ENCODE measurements at places on chromosomes 11 and 22. TPM values are rescaled to one million over a fixed set of nuclear protein-coding genes. Genes with fewer than 3 reads are reported as not detected.
A peak's percentile ranks its signal among the peaks of the same experiment; 100 is the strongest.

The GRK3 gene
- 26.3 TPM for total RNA-seq

The PLA2G6 gene
- total RNA-seq, result 39.0 TPM

The PIH1D2 gene
- 4.0 TPM for total RNA-seq

The SAAL1 gene
- total RNA-seq, result 9.5 TPM

The MS4A2 gene
- 3.3 TPM for total RNA-seq

The MAJIN gene
- total RNA-seq, result not detected

The GDPD5 gene
- total RNA-seq, result 10.5 TPM

The ACRV1 gene
- total RNA-seq, result not detected

The MPEG1 gene
- total RNA-seq, result 68.7 TPM

The TSSK2 gene
- not detected for total RNA-seq

The C11orf21 gene
- 2.7 TPM for total RNA-seq

The MIEF1 gene
- 27.2 TPM for total RNA-seq

The OR52N2 gene
- not detected for total RNA-seq

GRCh38 chr22:37749226-37749625 lies 52.4 kb downstream of the TRIOBP start:
- H3K27ac ChIP-seq, result peak overlapping the region; percentile 92
- peaks cover 15% of the 10 kb centered on the region for H3K36me3 ChIP-seq
- peaks cover 84% of the 10 kb centered on the region for H3K4me1 ChIP-seq
- H3K4me3 ChIP-seq, result no peak overlapping the region

DNA sequence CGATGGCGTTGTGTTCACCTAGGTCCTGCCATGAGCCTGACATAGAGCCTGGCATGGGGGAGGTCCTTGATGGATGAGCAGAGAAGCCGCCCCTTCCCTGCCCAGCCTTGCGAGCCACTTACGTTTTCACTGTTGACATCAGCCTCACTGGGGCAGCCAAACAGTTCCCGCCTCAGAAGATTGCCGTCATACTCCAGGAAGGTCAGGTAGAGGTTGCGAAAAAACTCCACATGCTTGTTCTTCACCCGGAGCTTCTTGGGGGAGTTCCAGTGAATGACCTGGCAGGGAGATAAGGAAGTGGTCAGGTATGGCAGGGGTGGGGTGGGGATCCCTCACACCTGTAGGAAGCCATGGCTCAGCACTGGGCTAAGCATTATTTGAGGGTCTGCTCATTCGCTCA lies 279.3 kb upstream of the SYN3 start:
- H3K27ac ChIP-seq, result no peak overlapping the region
- no peaks in the 10 kb centered on the region for H3K27me3 ChIP-seq
- no peaks in the 10 kb centered on the region for H3K36me3 ChIP-seq
- DNase-seq, result no peak
- no peaks in the 10 kb centered on the region for H3K4me1 ChIP-seq

- DNase-seq, result no peak
- peaks cover 10% of the 10 kb centered on the region for H3K4me1 ChIP-seq
- no peaks in the 10 kb centered on the region for H3K27me3 ChIP-seq
- no peaks in the 10 kb centered on the region for H3K36me3 ChIP-seq
- no peak overlapping the region for H3K27ac ChIP-seq
- no peak overlapping the region for H3K4me3 ChIP-seq
Measured at GRCh38 chr11:85974122-85974521, 94.8 kb downstream of the PICALM start.

DNA sequence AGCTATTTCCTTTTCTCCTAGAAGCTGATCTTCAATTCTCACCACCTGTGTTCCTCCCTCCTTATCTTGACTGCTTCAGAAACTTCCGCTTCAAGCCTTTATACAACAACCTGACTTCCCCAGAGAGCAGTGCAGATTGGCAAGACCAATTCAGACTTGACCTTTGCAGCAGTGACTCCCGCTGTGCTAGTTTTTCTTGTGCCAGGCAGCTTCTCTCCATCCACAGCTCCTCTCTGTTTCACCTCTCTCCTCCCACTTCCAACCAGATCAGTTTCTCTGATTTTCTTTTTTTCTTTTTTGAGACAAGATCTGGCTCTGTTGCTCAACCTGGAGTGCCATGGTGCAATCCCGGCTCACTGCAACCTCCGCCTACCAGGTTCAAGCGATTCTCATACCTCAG lies 74.3 kb downstream of the GRAMD1B start:
- H3K4me3 ChIP-seq, result no peak overlapping the region
- H3K4me1 ChIP-seq, result no peaks in the 10 kb centered on the region
- no peaks in the 10 kb centered on the region for H3K27me3 ChIP-seq
- no peak overlapping the region for H3K27ac ChIP-seq

DNA sequence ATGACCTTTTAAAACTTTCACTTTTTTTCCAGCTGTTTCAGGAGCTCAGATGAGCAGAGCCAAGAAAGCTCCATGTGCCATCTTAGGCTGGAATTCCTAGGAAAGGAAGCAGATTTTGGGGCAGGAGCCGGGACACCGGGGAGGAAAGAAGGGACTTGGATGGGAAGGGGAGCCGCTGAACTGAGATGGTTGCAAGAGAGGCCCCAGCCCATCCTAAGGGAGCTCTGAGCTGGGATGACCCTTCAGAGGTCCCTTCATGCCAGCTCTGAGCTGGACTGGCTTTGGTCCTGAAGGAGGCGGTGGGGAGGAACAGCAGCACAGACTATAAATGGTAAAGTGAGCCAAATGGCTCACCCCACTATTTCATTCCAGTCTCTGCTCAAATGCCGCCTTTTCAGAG lies 55.2 kb upstream of the SLC22A12 start:
- no peak overlapping the region for H3K4me3 ChIP-seq
- no peaks in the 10 kb centered on the region for H3K27me3 ChIP-seq
- no peaks in the 10 kb centered on the region for H3K36me3 ChIP-seq
- peak; percentile 8 for DNase-seq

- peaks cover 66% of the 10 kb centered on the region for H3K27me3 ChIP-seq
- H3K4me3 ChIP-seq, result no peak overlapping the region
- no peak for DNase-seq
- H3K36me3 ChIP-seq, result no peaks in the 10 kb centered on the region
- no peak overlapping the region for H3K27ac ChIP-seq
- H3K4me1 ChIP-seq, result no peaks in the 10 kb centered on the region
Measured at GRCh38 chr11:72600557-72600956, 73.7 kb downstream of the PDE2A start.

DNA sequence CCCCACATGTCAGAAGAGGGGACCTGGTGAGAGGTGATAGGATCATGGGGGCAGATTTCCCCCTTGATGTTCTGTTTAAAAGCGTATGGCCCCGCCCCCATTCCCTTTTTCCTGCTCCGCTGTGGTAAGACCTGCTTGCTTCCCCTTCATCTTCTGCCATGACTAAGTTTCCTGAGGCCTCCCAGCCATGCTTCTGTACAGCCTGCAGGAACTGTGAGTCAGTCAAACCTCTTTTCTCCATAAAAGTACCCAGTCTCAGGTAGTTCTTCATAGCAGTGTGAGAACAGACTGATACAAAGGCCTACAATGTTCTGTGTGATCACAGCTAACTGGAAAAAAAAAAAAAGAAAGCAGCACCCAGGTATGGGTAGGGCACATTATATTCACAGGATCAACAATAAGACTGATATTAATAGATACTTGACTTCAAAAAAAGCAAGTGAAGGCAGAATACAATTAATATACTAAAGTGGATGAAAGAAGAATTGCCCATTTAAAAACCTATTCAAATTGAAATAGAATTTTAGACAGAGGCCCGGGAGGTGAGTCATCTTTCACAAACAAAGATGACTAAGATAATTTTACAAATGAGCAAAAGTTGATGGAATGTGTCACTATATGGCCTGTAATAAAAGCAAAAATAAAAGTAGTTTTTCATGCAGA lies 1.7 kb upstream of the OR52K1 start:
- H3K27me3 ChIP-seq, result no peaks in the 10 kb centered on the region
- DNase-seq, result no peak
- H3K27ac ChIP-seq, result no peak overlapping the region
- H3K4me1 ChIP-seq, result peaks cover 27% of the 10 kb centered on the region

GRCh38 chr11:63920126-63920938 lies 3.4 kb upstream of the RCOR2 start:
- H3K4me3 ChIP-seq, result no peak overlapping the region
- H3K27me3 ChIP-seq, result no peaks in the 10 kb centered on the region
- DNase-seq, result peak; percentile 56
- H3K4me1 ChIP-seq, result peaks cover 52% of the 10 kb centered on the region
- H3K36me3 ChIP-seq, result no peaks in the 10 kb centered on the region

- no peak overlapping the region for H3K4me3 ChIP-seq
- H3K27me3 ChIP-seq, result no peaks in the 10 kb centered on the region
- H3K27ac ChIP-seq, result no peak overlapping the region
- peak; percentile 68 for DNase-seq
Measured at GRCh38 chr11:130546901-130547694, 98.7 kb downstream of the ADAMTS15 start.

- no peak overlapping the region for H3K27ac ChIP-seq
- H3K36me3 ChIP-seq, result no peaks in the 10 kb centered on the region
- DNase-seq, result peak; percentile 22
- no peaks in the 10 kb centered on the region for H3K4me1 ChIP-seq
Measured at GRCh38 chr22:49570032-49570848, 257.4 kb downstream of the BRD1 start.

DNA sequence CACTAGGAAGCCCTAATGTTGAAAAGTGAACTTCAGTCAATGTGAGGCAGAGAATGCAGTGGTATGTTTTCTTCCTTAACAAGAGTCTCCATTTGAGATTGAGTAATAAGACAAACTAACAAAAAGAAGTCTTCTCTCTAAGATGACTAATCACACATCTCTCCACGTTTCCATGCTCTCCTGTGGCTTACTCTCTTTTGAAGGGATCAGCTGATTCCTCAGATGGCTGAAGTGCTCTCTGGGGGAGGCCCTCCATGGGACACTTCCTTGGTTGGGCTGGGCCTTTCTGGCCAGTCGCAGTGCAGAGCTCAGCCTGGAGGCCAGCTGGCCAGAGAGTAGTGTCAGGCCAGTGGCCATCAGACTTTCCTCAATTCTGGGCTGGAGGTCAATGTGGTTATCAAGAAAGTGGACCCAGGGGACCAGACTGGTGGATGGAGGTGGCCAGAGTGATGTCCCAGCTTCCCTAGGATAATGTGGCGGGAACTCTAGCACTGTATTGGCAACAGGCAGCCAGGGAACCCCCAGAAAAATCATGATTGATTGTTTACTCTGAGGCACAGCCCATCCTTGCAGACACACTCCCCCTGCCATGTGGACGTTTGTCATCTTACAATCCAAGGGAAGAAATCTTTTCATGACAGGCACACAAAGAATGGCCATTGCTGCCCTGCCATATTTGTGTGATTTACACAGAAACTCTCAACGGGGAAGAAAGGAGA lies 14.5 kb downstream of the CSRP3 start:
- no peak for DNase-seq
- H3K4me3 ChIP-seq, result no peak overlapping the region
- H3K27ac ChIP-seq, result no peak overlapping the region
- no peaks in the 10 kb centered on the region for H3K4me1 ChIP-seq

DNA sequence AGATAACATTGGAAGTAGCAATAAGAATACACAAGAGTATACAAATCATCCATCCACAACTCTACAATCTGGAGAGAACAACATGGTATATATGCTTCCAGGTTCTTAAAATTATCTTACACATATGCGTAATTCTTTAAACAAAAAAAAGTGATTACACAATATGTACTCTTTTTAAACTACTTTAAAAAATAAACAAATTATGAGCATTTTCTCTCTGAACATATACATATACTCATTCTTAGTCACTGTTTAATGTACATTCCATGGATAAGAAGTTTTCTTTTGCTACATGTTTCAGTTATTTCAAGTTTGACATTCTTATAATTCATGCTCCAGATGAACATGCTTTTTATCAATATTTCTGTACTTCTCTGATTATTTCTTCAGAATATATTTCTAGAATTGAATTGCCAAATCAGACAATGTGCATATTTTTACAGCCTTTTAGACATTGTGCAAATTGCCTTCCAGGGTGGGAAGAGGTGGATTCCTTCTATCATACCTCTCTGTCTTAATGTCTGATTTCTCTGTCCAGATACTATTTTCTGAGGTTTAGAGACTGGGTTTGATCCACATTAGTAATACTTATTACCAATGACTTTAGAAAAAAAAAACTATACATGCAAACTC lies 551.6 kb downstream of the METTL15 start:
- H3K27ac ChIP-seq, result no peak overlapping the region
- H3K36me3 ChIP-seq, result no peaks in the 10 kb centered on the region
- DNase-seq, result no peak
- no peak overlapping the region for H3K4me3 ChIP-seq

GRCh38 chr11:92954003-92954402 lies 15.4 kb upstream of the MTNR1B start:
- H3K27ac ChIP-seq, result no peak overlapping the region
- H3K36me3 ChIP-seq, result no peaks in the 10 kb centered on the region
- no peak overlapping the region for H3K4me3 ChIP-seq
- DNase-seq, result no peak

GRCh38 chr22:22349455-22349836 lies 104.9 kb downstream of the VPREB1 start:
- H3K27ac ChIP-seq, result no peak overlapping the region
- no peak for DNase-seq
- H3K36me3 ChIP-seq, result no peaks in the 10 kb centered on the region
- no peaks in the 10 kb centered on the region for H3K4me1 ChIP-seq

GRCh38 chr11:28627690-28628255 lies 519.6 kb downstream of the METTL15 start:
- DNase-seq, result no peak
- no peaks in the 10 kb centered on the region for H3K27me3 ChIP-seq
- H3K27ac ChIP-seq, result no peak overlapping the region

GRCh38 chr11:14543260-14543659 lies 23.1 kb upstream of the PSMA1 start:
- no peak overlapping the region for H3K4me3 ChIP-seq
- no peak for DNase-seq
- no peaks in the 10 kb centered on the region for H3K4me1 ChIP-seq
- H3K36me3 ChIP-seq, result no peaks in the 10 kb centered on the region
- no peaks in the 10 kb centered on the region for H3K27me3 ChIP-seq

- H3K4me1 ChIP-seq, result no peaks in the 10 kb centered on the region
- no peak overlapping the region for H3K4me3 ChIP-seq
- H3K36me3 ChIP-seq, result no peaks in the 10 kb centered on the region
- H3K27me3 ChIP-seq, result no peaks in the 10 kb centered on the region
Measured at GRCh38 chr22:21902296-21903087, 35.0 kb upstream of the MAPK1 start.

DNA sequence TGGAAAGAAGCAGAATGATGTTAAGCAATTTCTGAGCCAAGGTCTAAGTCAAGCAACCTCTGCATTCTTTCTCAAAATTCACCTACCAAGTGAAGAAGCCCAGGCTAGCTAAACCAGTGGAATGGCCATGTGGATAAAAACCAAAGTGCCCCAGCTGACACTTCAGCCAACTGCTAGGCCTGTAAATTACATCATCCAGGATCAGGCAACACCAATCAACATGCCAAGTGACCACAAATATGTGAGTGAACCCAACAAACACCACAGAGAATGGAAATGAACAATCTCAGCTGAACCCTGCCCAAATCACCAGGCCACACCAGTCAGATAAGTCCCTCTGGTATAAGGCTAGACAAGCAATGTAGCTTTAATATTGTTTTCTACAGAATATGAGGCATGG lies 25.1 kb upstream of the FJX1 start:
- no peak for DNase-seq
- H3K36me3 ChIP-seq, result no peaks in the 10 kb centered on the region
- H3K4me1 ChIP-seq, result no peaks in the 10 kb centered on the region
